ENCODE measurements at places on chromosomes 1 and 21.
A peak's percentile ranks its signal among the peaks of the same experiment; 100 is the strongest.

- DNase-seq = peak; percentile 88
Observed at GRCh38 chr1:75345538-75346292, 211.5 kb downstream of the LHX8 start.

- peak; percentile 37 for DNase-seq
Observed at GRCh38 chr21:43318841-43319781, 107.8 kb downstream of the SIK1 start.

DNA sequence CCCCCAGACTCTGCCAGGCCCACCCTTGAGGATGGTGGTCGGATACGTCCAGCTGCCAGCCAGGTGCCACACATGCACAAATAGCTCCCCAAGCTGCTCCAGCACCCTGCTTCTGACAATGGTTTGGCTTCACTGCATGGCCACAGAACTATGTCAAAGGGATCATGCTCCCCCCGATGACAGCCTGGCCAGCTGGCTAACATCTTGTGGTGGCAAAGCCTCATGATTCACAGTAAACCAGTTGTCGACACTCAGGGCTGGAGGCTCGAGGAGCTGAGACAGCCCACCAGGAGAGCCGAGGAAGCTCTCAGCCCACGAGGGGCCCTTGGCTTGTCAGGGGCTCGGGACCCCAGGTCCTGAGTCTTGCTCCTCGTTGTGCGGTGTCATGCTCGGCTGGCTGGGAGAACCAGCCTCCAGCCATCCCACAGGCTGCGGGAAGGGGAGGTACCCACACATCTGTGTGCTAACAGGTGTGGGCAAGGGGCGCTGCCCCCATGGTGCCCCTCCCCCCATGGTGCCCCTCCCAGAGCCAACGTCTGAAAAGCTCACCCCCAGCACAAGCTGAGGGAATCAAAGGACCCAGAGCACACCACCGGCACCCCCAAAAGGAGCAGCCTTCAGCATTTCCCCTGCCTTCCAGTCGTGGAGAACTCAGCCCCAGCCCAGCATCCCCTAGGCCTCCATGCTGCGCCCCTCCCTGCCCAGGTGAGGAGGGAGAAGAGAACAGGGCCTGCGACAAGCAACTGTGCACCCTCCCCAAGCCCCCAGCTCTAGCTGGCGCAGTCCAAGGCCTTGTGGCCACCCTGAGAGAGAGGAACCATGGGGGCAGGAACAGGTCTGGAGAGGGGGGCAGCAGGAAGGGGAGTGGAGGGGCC, 41.2 kb downstream of the KIF21B start:
- peak; percentile 8 for DNase-seq

DNA sequence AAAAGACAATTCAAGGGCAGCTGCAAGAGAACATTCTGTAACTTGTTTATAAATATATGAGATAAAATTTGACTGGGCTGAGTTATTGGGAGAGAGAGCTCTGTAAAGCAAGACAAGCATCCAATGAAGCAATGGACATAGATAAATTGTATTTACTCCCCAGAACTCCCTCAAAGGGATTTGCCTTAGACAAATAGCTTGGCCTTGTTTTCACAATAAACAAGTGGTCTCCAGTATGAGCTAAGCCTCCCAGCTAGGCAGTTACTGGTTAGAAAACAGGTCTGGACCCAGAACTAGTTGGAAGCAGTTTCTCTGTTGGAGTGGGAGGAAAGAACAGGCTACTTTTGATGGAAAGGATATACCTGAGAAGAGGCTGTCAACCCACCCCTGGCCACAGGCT, 25.2 kb upstream of the SUCO start:
- DNase-seq = no peak

GRCh38 chr1:113786069-113786468, 26.2 kb downstream of the RSBN1 start:
- peak; percentile 65 for DNase-seq

GRCh38 chr1:99525331-99525730, 120.6 kb upstream of the PALMD start:
- DNase-seq = no peak

- DNase-seq = no peak
Observed at GRCh38 chr1:20119347-20119746, at the start of gene PLA2G2D. TSS of gene PLA2G2D (minus strand) at chr1:20119536. CDS start at chr1:20119498, 38 bp downstream.

DNA sequence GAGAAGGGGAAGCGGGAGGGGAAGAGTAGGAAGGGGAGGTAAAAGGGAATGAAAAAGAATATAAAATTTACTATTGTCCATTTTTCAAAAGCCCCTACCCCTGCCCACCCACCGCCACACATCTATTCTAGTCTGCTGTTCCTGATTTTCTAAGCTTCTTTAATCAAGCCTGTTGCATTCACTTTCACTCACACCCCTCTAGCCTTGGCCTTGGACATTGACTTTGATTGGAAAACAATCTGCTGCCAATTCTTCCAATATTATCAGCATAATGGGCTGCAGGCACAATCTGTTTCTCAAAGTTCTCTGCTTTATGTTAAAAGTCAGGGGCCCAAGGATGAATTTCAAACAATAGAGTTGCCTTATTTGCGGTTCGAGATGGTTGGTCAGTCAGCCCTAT, 281.2 kb downstream of the SETD4 start:
- DNase-seq = no peak

GRCh38 chr1:42214447-42214871, 49.9 kb upstream of the GUCA2A start:
- peak; percentile 91 for DNase-seq
